Iris pigment epithelial cell (primary cell): ENCODE measurements at places on chromosomes 5 and 9.
A peak's percentile ranks its signal among the peaks of the same experiment; 100 is the strongest.

DNA sequence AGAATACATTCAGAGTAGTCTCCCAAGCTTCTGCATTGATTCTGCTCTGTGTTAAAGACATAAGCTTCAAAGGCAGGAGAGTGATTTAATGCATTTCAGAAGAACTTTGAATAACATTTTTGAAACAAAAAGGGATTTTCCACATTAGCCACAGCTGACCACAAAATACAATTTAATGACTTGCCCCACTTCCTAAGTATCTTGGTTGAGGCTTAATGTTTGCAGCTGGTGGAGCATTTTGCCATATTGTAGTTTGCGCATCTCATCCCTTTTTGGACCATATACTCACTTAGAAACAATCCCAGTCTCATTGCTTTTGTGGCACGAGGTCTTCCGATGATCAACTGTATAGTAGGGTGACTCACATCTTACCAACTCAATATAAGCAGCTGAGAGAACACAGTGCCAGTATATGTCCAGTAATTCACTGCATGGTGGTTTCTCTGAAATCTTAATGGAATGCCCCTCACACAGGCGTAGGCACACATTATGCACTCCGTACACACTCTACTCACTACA is 455.8 kb upstream of the PTGER4 start:
- peak; percentile 85 for DNase-seq

DNA sequence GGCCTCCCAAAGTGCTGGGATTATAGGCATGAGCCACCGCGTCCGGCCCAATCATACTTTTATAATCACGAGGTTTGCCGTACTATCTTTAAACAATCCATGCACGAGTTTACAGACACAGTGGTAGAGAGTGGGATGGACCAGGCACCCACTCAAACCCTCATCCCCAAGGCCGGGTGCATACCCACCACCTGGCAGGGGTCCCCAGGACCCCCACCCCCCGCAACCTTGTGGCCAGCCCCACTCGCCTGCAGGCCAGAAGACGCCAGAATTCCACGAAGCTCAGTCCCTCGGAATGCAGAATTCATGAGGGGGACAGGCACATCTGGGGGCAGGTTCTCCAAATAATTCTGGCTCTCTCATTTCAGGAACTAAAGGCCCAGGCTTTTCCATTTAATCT is 17.1 kb downstream of the NACC2 start:
- no peak for DNase-seq

GRCh38 chr5:172932313-172933017 is 26.8 kb upstream of the RPL26L1 start:
- DNase-seq: peak; percentile 71

DNA sequence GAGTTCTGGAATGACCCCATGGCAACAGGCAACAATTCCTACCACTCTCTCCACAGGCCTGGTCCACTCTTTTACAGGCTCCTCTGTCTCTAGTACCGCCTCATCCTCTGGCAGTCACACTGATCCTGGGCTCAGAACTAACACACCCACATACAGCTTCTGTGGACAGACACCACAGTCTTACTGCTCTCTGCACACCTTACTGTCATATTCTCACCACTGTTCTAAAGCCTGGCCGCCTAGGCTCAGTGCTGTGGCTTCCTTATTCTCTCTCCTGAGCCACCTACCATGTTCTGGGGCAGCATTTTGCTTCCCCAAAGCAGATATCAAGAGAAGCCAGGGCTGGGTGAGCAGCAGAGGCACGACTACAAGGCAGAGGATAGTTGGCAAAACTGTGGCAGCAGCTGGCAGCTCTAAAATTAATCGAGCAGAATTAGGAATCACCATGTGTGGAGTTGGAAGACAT is 14.8 kb downstream of the REEP5 start:
- DNase-seq: no peak

DNA sequence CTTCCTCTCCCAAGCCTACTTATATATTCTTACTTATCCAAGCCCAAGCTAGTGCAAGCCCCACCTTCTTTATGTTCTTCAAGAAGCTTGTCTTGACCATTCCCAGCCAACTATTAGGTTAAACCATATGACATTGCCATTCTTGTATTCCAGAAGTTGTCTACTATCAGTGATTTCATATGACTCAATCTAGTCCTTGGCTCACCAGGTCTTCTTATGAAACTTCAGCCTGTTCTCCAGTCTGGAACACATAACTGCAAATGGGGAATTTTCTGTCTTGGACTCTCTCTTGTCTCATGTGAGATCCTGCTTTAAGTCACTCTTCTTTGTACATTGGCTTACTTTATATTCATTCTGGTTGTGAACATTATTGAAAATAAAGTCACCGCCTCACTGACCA is 130.7 kb downstream of the TTLL11 start:
- peak; percentile 47 for DNase-seq

- DNase-seq: no peak
Measured at GRCh38 chr5:4941957-4942830, 197.9 kb upstream of the ADAMTS16 start.

GRCh38 chr5:103561685-103562452 is 720 bp downstream of the NUDT12 start:
- no peak for DNase-seq

- DNase-seq: no peak
Measured at GRCh38 chr5:94855543-94855942, 237.1 kb downstream of the SLF1 start.

DNA sequence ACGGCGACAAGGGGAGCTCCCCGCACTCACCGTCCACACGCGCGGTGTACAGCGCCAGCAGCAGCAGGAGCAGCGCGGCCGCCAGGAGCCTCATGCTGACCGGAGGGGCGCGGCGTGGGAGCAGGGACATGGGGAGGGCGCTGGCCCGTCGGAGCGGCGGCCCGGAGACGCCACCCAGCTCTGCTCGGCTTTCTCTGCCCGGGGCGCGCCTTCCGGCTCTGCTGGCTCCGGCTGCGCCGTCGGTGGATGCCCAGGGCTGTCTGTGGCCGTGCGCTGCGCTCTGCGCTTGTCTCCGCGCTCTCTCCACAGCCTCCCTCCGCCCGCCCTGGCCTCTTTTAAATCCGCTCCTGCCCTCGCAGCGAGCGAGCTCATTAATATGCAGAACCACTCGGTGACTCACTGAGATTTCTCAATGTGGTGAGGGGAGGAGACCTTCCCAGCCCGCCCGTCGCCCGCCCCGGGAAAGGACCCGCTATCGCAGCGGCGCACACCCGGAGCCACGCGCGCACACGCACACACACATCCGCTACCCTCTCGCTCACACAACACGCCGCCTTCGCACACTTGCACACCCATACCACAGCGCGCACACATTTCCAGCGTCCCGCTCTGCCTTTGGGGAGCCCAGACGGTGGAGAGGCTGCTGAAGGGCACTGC is at the start of gene CXCL14:
Gene CXCL14 (minus strand): TSS at position 307 of the 657 bp plus-strand sequence. CDS start 213 bp downstream, at position 94.
- peak; percentile 82 for DNase-seq

- DNase-seq: no peak
Measured at GRCh38 chr5:158838781-158839180, 260.9 kb downstream of the EBF1 start.

- peak; percentile 82 for DNase-seq
Measured at GRCh38 chr5:141821430-141821925, 56.7 kb downstream of the PCDH1 start.

DNA sequence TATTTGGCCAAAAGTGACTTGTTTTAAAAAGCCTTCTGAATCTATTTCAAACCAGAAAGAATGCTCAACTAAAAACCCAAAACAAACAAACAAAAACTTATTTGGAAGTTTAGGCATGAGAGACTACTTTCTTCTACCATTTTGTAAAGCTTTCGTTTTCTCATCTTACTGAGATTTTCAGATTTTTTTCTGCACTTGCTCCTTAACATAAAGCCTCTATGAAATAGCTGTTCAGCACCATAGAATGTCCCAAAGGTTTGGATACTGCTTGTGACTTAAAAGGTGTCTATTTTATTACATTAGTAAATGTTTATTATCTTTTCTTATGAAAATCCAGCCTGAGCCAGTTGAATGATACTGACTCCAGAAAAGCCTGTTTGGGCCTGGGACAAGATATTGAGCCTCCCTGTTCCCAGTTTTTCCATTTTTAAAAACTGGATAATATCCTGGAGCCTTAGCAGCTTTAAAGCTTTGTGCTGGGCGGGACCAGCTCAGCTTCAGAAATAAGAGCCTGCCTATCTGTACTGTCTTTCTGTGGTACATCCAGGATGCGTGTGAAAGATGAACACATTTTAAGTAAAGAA is 292.6 kb downstream of the ZSWIM6 start:
- DNase-seq: no peak

- no peak for DNase-seq
Measured at GRCh38 chr5:134099939-134100282, 14.6 kb upstream of the TCF7 start.

DNA sequence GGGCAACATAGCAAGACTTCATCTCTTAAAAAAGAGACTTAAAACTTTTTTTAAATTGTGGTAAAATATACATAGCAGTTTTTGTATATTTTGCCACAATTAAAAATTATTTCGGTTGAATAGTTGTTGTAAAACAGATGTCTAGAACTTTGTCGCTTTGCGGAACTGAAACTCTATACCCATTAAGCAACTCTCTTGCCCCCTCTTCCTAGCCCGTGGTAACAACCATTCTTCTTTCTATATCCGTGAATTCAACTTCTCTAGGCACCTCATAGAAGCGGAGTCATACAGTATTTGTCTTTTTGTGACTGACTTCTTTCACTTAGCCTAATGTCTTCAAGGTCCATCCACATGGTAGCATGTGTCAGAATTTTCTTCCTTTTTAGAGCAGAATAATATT is 43.3 kb downstream of the SPARC start:
- DNase-seq: no peak

GRCh38 chr5:67842806-67843205 is 372.8 kb upstream of the PIK3R1 start:
- DNase-seq: peak; percentile 23

GRCh38 chr5:140725799-140726471 is 25.7 kb downstream of the ZMAT2 start:
- peak; percentile 95 for DNase-seq

DNA sequence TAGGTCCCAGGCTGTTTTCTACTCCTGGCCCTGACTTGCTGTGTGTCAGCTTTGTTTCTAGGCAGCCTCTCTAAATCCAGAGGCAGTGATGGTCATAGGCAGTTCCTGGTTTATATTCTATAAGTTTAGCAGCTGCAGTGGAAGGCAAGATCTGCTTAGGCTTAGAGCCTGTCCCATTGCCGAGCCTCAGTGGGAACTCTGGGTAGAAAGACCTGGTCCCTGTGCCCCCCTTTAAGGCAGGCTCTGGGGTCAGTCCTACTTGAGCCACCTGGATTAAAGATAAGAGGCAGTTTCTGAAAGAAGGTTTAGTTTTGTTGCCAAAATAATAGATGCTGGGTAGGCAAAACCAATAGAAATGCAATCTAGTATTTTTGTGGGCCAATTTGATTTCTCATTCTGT is 13.6 kb downstream of the MCCC2 start:
- DNase-seq: peak; percentile 18

DNA sequence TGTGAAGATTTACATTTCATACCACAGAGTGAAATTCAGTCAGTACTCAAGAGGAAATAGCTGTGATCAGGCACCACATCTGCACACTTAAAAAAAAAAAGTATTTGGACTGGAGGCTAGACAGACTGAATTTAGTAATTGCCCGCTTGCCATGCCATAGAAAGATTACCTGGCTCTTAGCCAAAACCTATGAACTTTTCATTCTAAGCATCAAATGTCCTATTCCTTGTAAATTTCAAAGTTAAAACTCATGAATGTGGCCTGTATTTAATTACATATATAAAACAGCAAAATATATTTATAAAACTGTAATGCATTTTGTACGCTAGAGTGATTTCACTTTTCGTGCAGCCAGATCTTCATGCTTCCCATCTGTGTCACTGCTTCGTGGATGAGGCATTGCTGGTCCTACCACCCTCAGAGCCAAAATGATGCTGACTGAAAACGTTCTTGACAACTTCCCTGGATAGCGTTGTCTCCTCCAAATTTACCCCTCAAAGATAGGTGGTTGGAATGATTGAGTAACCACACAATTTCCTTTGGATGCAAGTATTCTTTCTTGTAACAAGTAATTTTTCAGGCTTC is 447.9 kb upstream of the SGCD start:
- DNase-seq: no peak

- DNase-seq: peak; percentile 24
Measured at GRCh38 chr5:27290172-27290571, 251.8 kb upstream of the CDH9 start.
